Skin of body (tissue), 3 donors: ENCODE measurements at places on chromosomes 5 and 9. TPM values are rescaled to one million over a fixed set of nuclear protein-coding genes. Genes with fewer than 3 reads are reported as not detected.

The EGFLAM gene
- 22.2 TPM for total RNA-seq

DNA sequence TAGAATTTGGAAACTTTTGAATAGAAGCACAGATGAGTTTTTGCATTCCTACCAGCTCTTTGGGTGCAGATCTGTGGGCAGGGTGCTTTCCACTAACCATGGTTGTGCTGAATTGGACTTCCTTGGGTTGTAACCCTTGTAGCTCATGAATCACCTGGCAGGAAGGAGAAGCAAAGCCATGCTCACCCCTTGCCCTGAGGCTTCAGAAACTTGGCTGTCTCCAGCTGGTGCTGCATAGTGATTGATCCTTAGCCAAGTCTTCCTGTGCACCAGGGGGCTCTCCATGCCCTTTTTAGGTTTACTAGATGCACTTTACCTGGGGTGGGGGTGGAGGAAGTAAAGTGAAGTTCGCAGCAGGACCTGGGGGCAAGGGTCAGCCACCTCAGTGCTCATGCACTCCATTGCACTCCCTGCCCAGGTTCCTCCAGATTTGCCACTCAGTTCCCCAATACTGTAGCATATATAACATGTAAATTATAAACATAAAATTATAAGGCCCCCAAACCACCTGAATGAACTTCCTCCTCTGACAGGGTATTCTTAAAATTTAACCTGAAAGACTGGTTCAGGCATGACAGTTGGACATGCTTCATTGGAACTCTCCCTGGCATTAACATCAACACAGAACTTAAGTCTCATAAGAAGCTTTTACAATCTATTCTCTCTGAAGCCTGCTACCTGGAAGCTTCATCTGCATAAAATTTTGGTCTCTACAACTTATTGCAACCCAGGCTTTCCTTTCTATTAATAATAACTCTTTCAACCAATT lies 25.8 kb upstream of the IFNA14 start:
- no peak for DNase-seq

- no peak for DNase-seq
These were observed 243.5 kb downstream of the MAT2B start for GRCh38 chr5:163748934-163749333.

- DNase-seq, result no peak
These were observed at the start of gene OLFML2A for GRCh38 chr9:124776954-124777648. Gene OLFML2A, plus strand, starts transcription at chr9:124777133. Its CDS starts 138 bp downstream, at chr9:124777271.

DNA sequence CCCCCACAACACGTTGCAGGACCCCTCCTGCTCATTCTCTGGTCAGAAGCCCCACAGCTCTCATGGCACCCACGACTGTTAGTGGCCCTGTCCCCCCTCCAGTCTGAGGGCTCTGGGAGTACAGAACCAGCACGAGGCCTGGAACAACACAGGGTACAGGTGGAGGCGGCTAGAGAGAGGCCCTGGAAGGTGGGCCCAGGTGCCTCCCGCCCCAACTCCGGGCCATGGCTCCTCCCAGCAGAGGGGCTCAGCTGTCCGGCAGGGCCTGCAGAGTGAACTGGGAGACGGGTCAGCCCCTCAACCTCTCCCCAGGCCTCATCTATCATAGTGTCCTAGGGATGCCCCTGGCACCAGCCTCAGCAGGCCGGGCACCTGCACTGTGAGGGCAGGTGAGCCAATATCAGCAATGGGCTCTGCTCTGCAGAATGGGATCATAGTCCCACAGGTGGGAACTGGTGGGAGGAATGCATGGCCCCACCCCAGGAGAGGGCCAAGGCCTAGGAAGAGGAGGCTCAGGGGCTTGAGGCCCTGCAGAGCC lies 58.6 kb downstream of the BARX1 start:
- no peak for DNase-seq
